Body of pancreas (tissue), 4 donors: ENCODE measurements at places on chromosomes 7 and 10. TPM values are rescaled to one million over a fixed set of nuclear protein-coding genes. Genes with fewer than 3 reads are reported as not detected.

NKX6-2 gene
- total RNA-seq: not detected

SLC26A3 gene
- total RNA-seq: not detected

PDE1C gene
- 4.9 TPM for total RNA-seq

PNLIPRP2 gene
- 455 TPM for total RNA-seq

DNA sequence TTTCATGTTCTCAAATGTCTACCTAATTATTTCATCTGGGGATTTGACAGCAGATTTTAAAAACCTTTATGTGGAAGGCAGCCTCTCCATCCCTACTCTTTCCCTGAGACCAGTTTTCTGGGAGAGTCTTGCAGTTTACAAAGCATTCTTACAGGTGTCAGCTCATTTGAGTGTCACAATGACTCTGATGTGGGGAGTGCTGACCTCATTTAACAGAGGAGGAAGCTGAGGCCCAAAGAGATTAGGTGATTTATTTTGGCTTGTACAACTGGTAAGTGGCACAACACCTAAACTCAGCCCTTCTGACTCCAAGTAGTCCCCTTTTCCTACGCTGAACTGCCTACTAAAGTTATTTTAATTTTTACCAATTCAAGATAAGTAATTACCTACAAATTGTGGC lies 33.3 kb upstream of the MAT1A start:
- no peaks in the 10 kb centered on the region for H3K36me3 ChIP-seq
- H3K27me3 ChIP-seq: no peaks in the 10 kb centered on the region
- peaks cover 67% of the 10 kb centered on the region for H3K4me1 ChIP-seq
- no peak overlapping the region for H3K4me3 ChIP-seq

DNA sequence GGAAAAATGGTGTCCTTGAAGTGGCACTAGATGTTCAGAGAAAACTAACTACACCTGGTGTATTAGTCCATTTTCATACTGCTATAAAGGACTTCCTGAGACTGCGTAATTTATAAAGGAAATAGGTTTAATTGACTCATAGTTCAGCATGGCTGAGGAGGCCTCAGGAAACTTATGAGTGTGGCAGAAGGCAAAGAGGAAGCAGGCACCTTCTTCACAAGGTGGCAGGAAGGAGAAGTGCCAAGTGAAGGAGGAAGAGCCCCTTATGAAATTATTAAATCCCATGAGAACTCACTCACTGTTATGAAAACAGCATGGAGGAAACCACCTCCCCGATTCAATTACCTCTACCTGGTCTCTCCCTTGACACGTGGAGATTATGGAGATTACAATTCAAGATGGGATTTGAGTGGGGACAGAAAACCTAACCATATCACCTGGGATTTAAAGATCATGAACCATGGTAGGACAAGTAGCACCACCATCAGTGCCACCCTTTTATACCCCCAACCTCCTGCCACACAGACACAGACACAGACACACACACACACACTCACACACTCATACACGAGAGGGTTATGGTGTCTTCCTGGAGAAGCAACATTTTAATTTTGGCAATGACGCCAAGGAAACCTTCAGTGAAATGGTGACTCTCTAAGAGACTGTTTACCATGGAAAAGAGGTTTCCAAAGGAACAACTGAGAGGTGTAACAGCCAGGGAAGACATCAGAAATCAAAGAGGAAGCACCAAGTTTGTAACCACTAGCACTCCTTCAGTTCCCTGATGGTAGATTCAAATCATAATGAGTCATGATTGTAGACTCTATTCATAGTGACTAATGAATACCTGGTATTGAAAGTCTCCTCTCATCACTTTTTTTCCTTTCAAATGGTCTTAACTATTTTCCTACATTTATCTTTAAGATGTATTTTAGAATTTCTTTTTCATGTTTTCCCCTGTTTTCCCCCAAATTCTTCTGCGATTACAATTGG lies 41.8 kb upstream of the WNT16 start:
- H3K27ac ChIP-seq: no peak overlapping the region
- no peak overlapping the region for H3K4me3 ChIP-seq
- no peaks in the 10 kb centered on the region for H3K27me3 ChIP-seq
- no peaks in the 10 kb centered on the region for H3K36me3 ChIP-seq
- H3K4me1 ChIP-seq: no peaks in the 10 kb centered on the region

GRCh38 chr10:14001298-14002040 lies 329.3 kb downstream of the FRMD4A start:
- no peak overlapping the region for H3K4me3 ChIP-seq
- H3K36me3 ChIP-seq: no peaks in the 10 kb centered on the region
- H3K27ac ChIP-seq: no peak overlapping the region
- H3K27me3 ChIP-seq: no peaks in the 10 kb centered on the region
- DNase-seq: no peak

DNA sequence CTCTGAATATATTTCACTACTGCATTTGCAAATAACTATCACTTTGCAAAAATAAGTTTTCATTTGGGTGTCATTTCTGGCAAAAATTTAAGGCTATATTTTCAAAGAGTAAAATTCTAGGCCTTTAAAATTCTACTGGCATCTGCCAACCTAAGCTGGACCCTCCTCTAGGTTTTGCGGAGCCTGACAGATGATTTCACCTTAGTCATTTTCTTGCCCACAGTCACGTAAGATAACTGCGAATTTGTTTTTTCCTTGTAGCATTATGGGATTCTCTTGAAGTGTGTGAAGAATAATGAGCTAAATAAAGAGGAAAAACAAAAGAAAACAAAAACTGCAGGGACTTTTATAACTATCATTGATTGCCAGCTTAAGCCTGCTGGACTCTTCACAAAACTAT lies 7.8 kb downstream of the MEOX2 start:
- no peak overlapping the region for H3K27ac ChIP-seq
- no peak for DNase-seq
- H3K27me3 ChIP-seq: no peaks in the 10 kb centered on the region
- H3K4me3 ChIP-seq: no peak overlapping the region
- no peaks in the 10 kb centered on the region for H3K36me3 ChIP-seq

- no peak overlapping the region for H3K27ac ChIP-seq
- no peak overlapping the region for H3K4me3 ChIP-seq
- H3K36me3 ChIP-seq: no peaks in the 10 kb centered on the region
- no peaks in the 10 kb centered on the region for H3K27me3 ChIP-seq
Measured at GRCh38 chr7:156751319-156751718, 110.7 kb downstream of the RNF32 start.

DNA sequence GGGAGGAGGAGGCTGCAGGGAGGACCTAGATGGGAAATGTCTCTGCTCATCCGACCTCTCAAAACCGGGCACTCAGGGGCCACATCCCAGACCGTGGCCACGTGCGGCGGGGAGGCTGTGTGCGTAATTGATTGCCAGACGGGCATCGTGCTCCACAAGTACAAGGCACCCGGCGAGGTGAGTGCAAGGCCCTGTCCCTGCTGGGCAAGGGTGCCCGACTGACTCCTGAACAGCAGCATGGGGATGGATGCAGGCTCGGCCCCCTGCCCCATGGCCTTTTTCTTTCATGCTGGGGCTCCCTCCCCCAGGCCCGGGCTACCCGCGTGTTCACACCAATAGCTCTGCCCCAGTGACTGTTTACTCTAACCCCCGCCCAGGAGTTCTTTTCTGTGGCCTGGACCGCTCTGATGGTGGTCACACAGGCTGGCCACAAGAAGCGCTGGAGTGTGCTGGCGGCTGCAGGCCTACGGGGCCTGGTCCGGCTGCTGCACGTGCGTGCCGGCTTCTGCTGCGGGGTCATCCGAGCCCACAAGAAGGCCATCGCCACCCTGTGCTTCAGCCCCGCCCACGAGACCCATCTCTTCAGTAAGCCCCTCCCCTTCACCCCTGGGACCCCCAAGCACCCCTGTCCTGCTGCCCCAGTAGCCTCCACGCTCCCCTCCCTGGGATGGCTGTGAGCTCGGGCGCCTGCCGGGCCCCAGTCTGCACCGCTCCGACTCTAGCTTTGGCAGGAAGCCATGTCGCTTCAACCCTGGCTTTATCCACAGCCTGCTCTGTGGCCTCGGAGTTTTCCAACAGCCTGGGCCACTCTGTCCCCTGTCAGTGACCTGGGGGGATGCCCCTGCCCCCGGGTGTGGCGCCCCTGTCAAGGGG lies 3.9 kb downstream of the LRWD1 start:
- DNase-seq: no peak
- H3K36me3 ChIP-seq: peaks cover 4% of the 10 kb centered on the region
- peaks cover 13% of the 10 kb centered on the region for H3K4me1 ChIP-seq
- no peak overlapping the region for H3K4me3 ChIP-seq
- H3K27me3 ChIP-seq: no peaks in the 10 kb centered on the region
